ENCODE measurements at places on chromosomes 6 and 20.

GRCh38 chr20:58241766-58242465, 13.5 kb upstream of the ANKRD60 start:
- DNase-seq = no peak

DNA sequence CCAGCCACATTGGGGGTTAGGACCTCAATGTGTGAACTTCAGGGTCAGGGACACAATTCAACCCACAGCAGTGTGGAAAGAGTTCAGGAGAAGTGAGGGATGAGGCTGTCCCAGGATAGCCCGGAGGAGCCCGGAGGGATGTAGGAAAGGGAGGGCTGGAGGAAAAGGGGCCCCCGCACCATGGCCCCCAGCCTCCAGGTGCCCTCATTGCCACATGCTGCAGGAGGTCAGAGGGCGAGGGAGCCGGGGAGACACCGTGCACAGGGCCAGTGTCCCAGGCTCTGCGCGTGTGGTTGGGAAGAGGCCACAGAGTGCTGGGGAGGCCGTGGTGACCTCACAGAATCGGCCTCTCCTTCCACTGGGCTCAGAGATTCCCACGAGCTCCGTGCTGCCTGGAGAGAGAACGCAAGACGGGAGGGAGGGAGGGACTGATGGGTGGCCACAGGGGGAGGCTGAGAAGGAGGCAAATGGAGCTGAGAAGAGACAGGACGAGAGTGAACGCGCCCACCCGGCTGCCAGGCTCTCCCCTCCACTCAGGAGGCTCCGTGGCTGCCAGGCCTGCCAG, 215.1 kb downstream of the DLL1 start:
- peak; percentile 58 for DNase-seq

DNA sequence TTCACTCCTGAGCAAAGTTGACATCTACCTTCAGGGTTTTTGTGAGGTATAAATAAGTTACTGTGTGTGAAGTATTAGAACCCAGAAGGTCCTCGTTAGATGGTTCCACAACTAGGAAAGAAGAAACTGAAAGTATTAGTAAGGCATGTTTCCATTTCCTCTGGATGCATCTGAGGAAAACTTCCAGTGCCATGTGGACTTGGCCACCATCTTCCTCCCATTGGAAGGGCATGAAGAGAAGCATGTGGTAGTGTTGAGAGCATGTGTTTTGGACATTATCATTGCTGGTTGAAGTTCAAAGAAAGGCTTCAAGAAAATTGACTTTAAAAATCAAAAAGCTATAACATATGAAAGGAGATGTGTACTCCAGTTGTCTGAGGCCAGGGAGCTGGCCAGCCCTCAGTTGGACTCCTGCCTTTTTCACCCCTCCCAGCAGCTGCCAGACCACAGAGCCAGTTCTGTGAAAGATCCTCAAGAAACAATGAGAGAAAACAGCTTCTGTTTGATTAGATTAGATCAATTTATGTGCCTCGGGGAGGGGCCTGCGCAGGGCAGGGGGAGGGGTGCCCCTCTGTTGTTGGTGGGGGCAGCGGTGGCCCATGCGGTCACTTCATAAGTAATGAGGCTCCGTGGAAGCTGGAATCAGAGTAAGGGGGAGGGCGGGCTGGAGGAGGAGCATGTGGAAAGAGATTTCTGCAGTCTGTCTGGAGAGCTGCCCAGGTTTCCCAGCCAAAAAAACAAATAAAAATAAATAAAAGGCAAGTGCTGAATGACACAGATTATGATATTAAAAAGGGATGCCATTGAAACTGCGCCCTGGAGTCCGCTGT, 154.0 kb downstream of the JARID2 start:
- DNase-seq = no peak

- DNase-seq = no peak
Measured at GRCh38 chr6:1162367-1163275, 149.3 kb upstream of the FOXQ1 start.

- no peak for DNase-seq
Measured at GRCh38 chr6:136677822-136678221, 114.5 kb downstream of the MAP3K5 start.

DNA sequence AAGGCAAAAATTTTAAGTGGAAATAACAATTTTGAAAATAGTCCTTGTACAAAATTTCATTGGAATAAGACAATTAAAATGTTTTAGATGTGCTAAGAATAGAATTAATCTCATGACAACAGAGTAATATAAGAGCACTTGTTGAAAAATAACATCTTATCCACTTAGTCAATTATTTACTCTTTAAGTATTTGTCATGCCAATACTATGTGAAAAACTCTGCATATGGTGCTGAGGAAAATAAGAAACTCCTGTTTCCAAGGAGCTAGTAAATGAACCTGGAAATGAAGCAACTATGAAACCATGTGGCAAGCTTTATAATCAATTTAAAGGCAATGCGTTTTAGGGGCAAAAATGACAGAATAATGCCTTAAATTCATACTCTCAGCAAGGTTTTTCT, 42.7 kb upstream of the HCRTR2 start:
- DNase-seq = no peak

DNA sequence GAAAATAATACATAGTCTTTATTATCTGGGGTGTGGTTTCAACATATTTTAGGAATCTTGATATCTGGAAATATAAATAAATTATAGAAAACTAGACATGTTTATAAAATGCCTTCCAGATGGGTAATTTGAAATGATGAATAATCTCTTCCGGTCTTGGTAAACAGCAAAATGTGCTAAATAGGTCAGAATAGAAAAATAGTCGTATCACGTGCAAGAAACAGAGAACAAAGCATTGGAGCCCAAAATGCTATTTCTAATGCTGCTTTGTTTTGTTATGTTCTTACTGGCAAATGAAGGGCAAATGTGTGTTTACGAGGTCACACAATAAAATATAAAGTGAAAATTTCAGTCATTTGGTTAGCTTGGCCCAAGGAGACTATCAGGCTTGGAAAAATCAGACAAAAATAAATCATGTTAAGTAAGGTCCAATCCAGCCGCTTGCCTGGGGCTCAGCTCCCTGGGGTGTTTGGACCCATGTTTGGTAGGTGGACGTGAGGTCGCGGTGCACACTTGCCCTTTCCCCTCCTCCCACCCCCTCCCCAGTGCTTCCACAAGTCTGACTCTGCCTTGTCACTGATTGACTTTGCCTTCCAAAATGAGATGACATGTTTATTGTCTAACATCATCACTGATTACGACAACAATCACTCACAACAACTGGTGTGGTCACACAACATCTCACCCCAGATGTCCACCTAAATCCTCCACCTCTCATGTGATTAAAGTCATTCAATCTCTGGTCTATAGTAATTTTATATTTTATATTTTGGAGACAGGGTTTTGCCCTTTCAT, 56.0 kb downstream of the RIN2 start:
- no peak for DNase-seq

GRCh38 chr6:142353690-142354089, 51.9 kb downstream of the ADGRG6 start:
- DNase-seq = no peak

- no peak for DNase-seq
Measured at GRCh38 chr6:108170332-108171290, 4.8 kb downstream of the NR2E1 start.

DNA sequence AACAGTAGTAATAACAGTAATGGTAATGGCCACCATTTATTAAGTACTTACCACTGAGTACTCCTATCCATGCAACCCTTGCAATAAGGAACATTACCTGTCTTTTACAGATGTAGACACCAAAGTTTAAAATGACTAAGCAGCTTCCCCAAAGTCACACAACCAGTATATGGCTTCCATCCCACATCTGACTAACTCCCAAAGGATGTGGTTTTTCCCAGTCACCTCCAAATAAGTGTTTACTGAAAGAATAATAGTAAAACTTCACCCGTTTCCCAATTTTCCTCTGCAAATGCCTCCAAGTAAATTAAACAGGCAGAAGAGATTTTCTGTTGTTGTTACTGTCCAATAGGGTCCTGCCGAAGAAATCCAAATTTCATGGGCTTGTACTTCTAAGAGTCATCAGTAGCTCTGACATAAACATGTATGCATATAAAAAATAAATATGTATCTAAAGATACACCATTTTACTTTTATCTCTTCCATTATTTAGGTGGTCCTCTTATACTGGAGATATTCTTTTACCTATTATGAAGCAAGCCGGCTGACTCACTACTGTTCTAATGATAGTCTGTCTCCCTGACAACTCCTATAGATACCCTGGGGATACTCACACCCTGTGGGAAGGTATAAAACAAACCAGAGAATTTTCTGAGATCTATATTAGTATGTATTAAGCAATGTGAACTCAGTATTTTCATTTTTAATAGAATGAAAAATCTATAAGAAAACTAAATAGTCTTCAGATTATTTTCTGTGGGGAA, 77.9 kb upstream of the ID4 start:
- no peak for DNase-seq

GRCh38 chr6:152720974-152721373, 23.3 kb downstream of the MYCT1 start:
- no peak for DNase-seq

GRCh38 chr6:1916334-1917070, 306.8 kb downstream of the FOXC1 start:
- DNase-seq = no peak

- DNase-seq = no peak
Measured at GRCh38 chr6:90168693-90169131, 127.9 kb downstream of the BACH2 start.

- DNase-seq = no peak
Measured at GRCh38 chr6:160031442-160031841, 62.6 kb downstream of the IGF2R start.

DNA sequence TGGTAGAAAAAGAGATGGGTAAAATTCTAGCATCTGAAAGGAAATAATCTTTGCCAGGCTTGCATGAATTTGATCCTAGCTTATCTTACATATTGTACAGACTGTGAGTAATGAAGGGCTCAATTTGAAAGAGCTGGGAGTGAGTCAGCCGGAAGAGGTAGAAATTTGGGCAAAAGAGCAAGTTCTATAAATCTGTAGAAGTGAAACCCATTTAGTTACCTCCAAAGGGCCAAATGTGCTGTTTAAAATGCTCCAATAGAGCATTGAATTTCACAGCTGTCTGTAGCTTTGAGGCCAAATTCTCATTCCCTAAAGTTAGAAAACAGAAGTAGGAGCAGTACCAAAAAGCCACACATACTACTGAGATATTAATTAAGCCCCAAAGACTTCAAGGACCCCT, 466.1 kb downstream of the BTBD3 start:
- no peak for DNase-seq

DNA sequence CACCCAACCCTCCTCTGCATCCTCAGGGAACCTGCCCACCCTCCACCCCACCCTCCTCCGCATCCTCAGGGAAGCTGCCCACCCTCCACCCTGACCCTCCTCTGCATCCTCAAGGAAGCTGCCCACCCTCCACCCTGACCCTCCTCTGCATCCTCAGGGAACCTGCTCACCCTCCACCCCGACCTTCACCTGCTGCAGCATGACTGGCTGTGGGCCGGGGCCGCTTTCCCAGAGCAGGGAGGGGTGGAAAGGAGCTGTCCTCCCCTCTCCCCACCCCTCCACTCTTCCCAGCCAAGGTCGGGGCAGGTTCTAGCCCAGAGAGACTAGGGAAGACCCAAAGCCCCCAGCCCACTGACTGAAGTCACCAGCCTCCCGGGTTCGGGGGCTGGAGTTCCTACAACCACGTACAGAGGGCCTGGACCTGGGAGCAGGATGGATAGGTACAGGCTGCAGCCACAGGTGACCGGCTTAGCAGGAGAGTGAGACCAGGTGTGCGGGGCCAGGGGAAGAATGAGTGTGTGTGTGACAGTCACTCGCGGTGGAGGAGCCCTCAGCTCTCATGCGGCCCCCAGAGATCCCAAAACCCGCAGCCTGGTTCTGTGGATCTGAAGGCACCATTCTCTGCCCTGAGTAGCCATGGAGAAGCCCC, 11.6 kb downstream of the EEF1A2 start:
- no peak for DNase-seq

DNA sequence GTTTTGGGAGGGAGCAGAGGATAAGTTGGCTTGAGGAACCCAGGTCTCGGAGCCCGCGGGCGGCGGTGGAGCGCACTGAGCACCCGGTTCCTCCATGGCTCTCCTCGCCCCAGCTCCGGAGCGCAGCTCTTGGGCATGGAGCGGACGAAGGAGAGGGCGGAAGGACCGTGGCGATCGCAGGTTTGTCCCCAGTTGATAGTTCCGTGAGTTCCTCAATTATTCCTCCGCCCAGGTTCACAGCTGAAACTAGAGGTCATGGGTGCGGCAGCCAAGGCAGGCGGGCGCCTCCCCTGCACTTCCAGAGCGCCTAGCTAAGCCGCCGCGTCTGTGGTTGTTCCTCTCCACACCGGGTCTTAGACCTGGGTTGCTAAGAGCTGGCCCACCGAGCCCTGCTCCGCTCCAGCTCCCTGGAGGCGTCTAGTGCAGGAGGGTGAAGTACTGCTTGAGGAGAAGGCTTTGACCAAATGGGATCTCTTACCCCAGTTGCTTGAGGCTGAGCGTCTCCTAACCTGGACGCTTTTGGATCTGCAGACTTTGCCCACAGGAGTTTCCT, at the start of gene HTR1B:
HTR1B (minus strand) TSS at position 184 of the 553 bp plus-strand sequence; CDS start at position 96, 88 bp downstream.
- no peak for DNase-seq

DNA sequence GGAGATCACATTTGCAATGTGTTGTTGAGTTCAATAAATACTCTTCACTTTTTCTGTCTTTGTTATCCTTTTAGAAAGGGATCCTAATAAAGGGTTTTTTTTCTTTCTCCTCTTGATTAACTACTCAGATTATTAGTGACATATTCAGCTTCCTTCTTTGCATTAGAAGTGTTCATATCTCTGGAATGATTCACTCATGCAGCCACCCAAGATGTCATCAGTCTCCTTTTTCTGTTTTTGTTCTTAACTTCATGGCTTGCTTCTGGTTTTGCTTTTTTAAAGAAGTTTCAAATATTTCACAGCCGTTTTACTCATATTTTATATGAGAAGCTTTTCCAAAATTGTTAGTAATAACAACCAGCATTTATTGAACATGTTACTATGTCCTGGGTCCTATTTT, 187.6 kb downstream of the TMEM242 start:
- DNase-seq = no peak

GRCh38 chr6:54106727-54107126, 4.5 kb upstream of the MLIP start:
- no peak for DNase-seq

- no peak for DNase-seq
Measured at GRCh38 chr6:15252195-15252594, 6.3 kb downstream of the JARID2 start.

DNA sequence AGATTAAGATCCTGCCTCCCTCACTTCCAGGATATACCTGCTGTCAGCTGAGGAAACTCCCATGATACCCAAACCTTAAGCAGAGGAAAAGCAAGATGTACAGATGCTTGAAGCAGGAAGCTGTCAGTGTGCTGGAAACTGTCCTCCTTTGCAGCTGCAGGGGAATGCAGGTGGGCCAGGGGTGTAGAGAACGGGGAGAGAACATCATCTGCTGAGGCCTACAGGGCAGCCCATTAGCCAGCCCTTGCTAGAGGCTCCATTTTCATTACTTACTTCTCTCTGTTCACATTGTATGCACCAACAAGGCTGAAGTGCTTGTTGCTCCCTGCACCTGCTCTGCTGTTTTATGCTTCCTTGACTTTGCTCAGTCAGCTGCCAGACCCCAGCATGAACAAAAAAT, 119.1 kb downstream of the PRND start:
- no peak for DNase-seq

DNA sequence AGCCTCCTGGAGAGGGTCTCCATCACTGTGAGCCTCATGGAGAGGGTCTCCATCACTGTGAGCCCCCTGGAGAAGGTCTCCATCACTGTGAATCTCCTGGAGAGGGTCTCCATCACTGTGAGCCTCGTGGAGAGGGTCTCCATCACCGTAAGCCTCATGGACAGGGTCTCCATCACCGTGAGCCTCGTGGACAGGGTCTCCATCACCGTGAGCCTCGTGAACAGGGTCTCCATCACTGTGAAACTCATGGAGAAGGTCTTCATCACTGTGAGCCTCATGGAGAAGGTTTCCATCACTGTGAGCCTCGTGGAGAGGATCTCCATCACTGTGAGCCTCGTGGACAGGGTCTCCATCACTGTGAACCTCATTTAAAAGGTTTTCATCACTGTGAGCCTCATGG, 140.0 kb downstream of the ERMARD start:
- DNase-seq = peak; percentile 25

All from type B pancreatic cell (in vitro differentiated cells).